Heart right ventricle (tissue), 16 donors: ENCODE measurements at places on chromosomes 4 and X.
A peak's percentile ranks its signal among the peaks of the same experiment; 100 is the strongest.

DNA sequence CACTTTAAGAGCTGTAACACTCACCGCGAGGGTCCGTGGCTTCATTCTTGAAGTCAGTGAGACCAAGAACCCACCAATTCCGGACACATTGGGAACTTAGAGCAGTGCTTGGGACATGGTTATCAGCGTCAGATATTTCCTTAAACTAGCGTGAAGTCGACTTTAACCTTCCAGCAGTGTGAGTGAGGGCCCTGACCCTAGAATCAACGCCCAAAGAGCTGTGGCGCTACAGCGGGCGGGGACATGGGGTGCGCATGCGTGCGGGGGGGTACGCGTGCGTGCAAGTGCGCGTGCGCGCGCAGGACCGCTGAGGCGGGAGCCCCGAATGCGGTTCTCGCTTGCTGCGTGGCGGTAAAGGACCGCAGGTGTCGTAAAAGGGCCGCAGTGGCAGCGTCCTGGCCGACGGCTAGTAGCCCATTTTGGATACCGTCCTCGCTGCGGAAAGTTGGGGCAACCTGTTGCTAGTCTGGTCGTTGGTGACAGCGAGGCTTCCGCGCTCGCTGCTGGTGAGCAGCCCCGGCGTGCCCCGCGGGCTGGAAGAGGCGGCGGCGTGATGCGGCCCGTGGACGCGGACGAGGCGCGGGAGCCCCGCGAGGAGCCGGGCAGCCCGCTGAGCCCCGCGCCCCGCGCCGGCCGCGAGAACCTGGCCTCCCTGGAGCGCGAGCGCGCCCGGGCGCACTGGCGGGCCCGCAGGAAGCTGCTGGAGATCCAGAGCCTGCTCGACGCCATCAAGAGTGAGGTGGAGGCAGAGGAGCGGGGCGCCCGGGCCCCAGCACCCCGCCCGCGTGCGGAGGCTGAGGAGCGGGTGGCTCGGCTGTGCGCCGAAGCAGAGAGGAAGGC, 19.8 kb upstream of the S100P start:
- DNase-seq: peak; percentile 92

DNA sequence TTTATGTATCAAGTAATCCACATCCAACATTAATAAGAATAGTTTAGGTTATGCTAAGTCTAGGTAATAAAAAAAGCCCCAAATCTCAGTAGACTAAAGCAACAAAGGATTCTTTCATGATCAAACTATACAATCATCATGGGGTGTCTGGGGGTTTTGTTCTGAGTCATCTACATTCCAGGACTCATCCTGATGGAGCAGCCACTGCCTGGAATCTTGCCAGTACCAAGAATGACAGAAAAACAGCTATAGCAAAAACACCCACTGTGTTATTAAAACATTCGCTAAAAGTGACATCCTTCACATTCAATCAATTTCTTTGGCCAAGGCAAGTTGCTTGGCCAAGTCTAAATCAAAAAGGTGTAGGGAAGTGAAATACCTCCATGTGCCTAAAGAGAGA, 3.9 kb upstream of the ARHGEF38 start:
- DNase-seq: no peak

DNA sequence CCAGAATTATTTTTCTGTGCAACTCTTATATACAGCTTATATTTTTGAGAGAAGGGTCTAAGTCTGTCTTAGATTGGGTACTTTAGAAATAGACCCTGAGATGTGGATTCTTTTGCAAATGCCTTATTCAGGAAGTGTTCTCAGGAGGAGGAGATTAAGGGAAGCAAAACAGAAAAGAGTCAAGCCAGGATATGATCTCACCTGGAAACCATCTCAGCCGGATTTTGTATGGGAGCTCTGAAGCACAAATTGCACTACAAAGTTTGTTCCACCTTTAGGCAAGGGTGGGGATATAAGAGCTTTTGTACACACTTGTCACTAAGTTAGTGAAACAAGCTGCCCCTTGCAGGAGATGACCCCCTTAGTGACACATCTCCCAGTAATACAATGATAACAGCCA, 121.2 kb upstream of the GRPR start:
- DNase-seq: no peak

DNA sequence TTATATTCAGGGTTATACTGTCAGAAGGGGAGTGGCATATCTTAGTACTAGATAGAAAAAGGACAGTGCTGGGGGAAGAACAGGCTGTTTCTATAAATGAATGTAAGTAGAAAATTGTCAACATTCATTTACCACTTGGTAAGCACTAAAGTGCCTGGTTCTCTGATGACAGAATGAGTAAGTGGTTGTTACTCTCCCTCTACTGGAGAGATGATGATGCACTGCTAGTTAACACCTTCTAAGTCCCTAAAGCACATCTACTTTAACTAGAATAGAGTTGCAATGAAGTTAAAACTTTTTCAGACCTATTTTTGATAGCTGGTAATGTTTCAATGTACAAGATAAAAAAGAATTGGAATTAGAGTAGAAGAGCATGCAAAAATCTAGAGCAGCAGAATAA, 214.5 kb downstream of the KLHL4 start:
- DNase-seq: no peak

DNA sequence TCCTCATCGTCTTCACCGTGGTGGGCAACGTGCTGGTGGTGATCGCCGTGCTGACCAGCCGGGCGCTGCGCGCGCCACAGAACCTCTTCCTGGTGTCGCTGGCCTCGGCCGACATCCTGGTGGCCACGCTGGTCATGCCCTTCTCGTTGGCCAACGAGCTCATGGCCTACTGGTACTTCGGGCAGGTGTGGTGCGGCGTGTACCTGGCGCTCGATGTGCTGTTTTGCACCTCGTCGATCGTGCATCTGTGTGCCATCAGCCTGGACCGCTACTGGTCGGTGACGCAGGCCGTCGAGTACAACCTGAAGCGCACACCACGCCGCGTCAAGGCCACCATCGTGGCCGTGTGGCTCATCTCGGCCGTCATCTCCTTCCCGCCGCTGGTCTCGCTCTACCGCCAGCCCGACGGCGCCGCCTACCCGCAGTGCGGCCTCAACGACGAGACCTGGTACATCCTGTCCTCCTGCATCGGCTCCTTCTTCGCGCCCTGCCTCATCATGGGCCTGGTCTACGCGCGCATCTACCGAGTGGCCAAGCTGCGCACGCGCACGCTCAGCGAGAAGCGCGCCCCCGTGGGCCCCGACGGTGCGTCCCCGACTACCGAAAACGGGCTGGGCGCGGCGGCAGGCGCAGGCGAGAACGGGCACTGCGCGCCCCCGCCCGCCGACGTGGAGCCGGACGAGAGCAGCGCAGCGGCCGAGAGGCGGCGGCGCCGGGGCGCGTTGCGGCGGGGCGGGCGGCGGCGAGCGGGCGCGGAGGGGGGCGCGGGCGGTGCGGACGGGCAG, 792 bp downstream of the ADRA2C start:
- no peak for DNase-seq

GRCh38 chr4:98664959-98665358, 6.5 kb upstream of the TSPAN5 start:
- no peak for DNase-seq
